Activated gamma-delta T cell (primary cell): ENCODE measurements at places on chromosomes 5 and 9.

DNA sequence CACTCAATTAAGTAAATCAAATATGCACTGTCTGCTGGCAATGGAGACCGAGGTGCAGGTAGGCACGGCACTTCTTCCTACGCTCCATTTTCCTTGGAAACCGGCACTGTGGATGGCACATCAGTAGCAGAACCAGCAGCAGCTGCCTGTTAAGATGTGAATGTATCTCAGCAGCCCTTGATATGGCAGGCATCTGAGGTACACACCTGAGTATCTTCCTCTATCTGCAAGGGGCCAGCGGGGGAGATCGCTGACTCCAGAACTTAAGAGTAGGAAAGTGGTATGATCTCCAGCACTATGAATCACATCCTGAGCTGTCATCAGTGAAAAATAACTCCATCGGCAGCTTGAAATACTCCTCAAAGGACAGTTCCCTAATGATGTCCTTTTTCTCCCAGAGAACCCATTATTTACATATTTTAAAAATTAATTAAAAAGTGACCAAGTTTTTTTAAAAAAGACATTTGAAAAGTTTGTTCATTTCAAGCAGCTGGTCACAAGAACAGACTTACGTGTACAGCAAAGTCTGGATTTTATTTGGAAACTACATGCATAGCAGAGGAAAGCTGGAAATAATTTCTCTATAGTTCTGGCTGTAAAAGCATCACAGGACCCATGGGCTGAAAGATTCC, 97.1 kb downstream of the ADAMTS12 start:
- DNase-seq = no peak

- no peak for DNase-seq
Observed at GRCh38 chr5:170426786-170427185, 37.6 kb upstream of the KCNMB1 start.

DNA sequence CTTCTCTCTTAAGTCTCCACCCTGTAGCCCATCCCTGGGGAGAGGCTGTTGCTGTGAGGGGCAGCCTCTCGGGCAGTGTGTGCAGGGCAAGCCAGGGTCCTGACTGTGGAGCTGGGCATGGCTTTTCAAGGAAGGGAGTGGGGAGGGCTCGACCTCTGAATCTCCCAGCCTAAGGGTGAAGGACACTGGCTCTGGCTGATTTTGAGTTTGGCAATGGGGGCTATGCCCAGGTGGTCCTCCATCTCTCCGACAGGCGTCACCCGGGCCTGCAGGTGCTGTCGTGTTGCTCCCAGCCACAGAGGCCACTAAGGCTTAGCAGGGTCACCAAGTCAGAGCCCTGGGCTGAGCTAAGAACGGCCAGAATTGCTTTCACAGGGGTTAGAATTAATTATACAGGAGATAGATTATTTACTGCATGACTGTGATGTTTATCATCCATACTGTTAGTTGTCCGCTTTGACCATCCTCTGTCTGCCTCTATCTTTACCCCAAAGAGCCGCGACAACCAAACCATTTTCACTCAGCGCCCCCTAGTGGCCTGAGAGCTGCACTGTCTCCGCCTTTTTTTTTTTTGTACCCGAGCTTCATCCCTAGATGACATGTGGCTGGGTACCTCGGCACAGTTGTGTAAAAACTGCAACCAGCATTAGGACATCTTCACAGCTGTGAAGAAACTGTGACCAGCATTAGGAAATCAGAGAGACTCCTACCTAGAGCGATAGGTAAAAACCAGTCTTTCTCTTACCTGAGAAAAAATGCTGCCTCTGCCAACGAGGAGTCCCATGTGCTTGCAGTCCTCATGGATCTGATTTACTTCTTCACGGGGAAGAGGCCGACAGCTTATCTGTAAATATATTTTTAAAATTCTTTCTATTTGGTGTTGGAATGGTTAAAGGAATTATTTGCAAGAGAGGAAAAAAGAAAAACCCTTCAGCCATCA, 44.5 kb downstream of the AGXT2 start:
- no peak for DNase-seq

GRCh38 chr9:92974161-92974661, 26.9 kb downstream of the FGD3 start:
- DNase-seq = no peak
